Panc1 (cell line): ENCODE measurements at places on chromosomes 3 and 15. TPM values are rescaled to one million over a fixed set of nuclear protein-coding genes. Genes with fewer than 3 reads are reported as not detected.

DNA sequence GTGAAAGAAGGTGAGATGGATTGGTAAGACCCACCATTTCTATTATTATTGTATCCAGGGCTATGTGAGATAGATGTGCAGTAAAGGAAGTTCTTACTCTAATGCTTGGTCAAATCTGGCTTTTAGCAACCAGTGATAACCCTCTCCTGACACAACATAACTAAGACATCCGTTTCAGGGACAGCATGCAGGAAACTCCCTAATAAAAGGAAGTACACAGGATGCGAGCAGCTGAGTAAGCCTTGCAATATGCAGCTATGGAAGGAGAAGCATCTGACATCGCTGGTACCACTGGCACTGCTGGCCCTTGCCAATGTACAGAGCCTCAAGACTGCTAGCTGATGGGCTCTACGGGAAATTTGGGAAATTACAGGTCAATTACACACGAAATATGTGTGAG lies 662.3 kb downstream of the NR2F2 start:
- DNase-seq = no peak

The LARP6 gene
- total RNA-seq = 66.3 TPM

The SCN11A gene
- total RNA-seq = not detected

GRCh38 chr15:63565536-63566186 lies 31.5 kb upstream of the FBXL22 start:
- DNase-seq = no peak

The LCTL gene
- not detected for total RNA-seq

GRCh38 chr3:10551821-10552630 lies 46.6 kb upstream of the ATP2B2 start:
- DNase-seq = no peak

DNA sequence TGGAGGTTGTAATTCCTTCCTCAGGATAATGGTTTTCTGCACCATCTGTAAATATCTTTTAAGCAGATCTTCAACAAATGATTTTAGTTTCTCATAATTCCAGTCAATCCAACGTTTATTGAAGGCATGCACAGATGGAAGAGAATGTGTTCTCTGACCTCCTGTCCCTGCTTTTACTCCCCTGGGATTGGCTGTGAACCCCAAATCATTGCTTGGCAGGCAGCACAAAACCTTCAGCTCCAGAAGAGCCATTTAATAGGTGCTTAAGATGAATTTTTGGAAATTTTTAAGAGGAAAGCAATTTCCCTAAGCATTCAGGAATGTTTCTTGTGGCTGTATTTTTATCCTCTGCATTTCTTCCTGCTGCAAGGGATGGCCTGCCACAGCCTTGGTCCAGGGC lies 25.5 kb upstream of the THSD4 start:
- no peak for DNase-seq

- no peak for DNase-seq
Observed at GRCh38 chr3:140128217-140128616, 193.2 kb downstream of the CLSTN2 start.

The ZIC4 gene
- total RNA-seq = not detected
